ENCODE measurements at places on chromosomes 13 and 19. TPM values are rescaled to one million over a fixed set of nuclear protein-coding genes. Genes with fewer than 3 reads are reported as not detected.

The RDH8 gene
- total RNA-seq: not detected

The ATP4B gene
- total RNA-seq: not detected

The PLK5 gene
- not detected for total RNA-seq

The MYO9B gene
- total RNA-seq: 187 TPM

The PEG3 gene
- 0.80 TPM for total RNA-seq

The PEAK3 gene
- total RNA-seq: not detected

The PNMA8B gene
- 0.80 TPM for total RNA-seq

The OSCAR gene
- 0.27 TPM for total RNA-seq

The WDR88 gene
- not detected for total RNA-seq

DNA sequence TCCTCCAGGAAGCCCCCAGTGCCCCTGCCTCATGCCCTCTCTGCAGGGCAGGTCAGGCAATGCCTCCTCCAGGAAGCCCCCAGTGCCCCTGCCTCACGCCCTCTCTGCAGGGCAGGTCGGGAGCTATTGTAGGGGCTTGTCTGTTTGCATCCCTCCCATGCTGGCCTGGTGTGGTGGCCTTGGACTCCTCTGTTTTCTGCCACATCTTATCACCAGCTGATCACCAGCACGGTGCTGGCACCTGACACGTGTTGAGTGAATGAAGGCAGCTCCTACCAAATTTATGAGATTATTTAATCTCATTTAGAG is 51.5 kb upstream of the C13orf46 start:
- peak overlapping the region; percentile 52 for H3K27ac ChIP-seq
- no peaks in the 10 kb centered on the region for H3K36me3 ChIP-seq
- H3K4me1 ChIP-seq: peaks cover 22% of the 10 kb centered on the region
- DNase-seq: no peak
- no peaks in the 10 kb centered on the region for H3K27me3 ChIP-seq
- H3K4me3 ChIP-seq: no peak overlapping the region

GRCh38 chr19:58170860-58171259 is 12.0 kb upstream of the ZNF274 start:
- no peak for DNase-seq
- H3K36me3 ChIP-seq: no peaks in the 10 kb centered on the region

GRCh38 chr13:106681997-106682396 is 114.1 kb upstream of the ARGLU1 start:
- H3K4me1 ChIP-seq: no peaks in the 10 kb centered on the region
- DNase-seq: no peak
- no peak overlapping the region for H3K27ac ChIP-seq
- no peaks in the 10 kb centered on the region for H3K27me3 ChIP-seq

DNA sequence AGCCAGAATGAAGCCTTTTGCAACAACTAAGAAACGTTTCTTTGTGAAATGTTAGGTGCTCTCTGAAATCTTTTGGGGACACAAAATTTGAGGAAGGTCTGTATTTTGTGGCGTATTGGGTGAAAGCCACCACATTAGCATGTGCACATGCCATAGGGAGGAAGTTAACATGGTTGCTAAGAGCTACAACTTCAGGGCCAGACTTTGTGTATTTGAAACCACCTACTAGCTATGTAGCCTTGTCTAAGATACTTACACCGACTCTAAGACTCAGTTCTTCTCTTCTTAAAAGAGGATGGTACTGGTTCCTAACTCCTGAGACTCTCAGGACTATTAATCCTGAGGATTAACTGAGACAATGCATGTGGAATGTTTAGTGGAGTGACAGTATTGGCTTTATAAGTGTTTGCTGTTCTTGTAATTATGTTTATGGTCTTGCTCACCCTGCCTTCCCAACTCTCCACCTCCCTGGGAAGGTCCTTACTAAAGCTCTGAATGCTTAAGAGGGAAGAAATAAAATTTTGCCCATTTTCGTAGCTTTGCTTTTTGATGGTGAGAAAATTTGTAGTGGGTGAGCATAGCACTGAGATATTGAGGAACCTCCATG is 15.5 kb downstream of the SERP2 start:
- H3K36me3 ChIP-seq: no peaks in the 10 kb centered on the region
- H3K27ac ChIP-seq: no peak overlapping the region
- no peaks in the 10 kb centered on the region for H3K27me3 ChIP-seq
- H3K4me3 ChIP-seq: no peak overlapping the region
- DNase-seq: no peak

DNA sequence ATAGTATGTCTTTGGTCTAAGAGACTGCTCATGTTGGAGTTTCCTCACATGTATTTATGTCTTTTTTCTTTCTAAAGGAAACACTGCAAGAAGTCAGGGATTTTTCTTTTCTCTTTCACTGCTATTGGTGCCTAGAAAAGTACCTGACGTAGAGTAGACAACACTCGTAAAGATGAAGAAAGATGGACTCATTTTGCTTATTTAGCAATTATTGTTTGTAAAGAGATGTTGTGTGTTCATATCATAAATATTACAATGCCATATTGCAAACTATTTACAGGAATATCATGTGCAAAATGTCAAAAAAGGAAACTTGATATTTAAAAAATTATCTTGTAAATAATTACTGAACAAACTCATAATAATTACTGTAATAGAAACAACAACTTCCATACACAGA is 2711.5 kb upstream of the PCDH20 start:
- no peaks in the 10 kb centered on the region for H3K4me1 ChIP-seq
- no peak overlapping the region for H3K27ac ChIP-seq
- H3K27me3 ChIP-seq: no peaks in the 10 kb centered on the region
- DNase-seq: no peak
- no peak overlapping the region for H3K4me3 ChIP-seq

DNA sequence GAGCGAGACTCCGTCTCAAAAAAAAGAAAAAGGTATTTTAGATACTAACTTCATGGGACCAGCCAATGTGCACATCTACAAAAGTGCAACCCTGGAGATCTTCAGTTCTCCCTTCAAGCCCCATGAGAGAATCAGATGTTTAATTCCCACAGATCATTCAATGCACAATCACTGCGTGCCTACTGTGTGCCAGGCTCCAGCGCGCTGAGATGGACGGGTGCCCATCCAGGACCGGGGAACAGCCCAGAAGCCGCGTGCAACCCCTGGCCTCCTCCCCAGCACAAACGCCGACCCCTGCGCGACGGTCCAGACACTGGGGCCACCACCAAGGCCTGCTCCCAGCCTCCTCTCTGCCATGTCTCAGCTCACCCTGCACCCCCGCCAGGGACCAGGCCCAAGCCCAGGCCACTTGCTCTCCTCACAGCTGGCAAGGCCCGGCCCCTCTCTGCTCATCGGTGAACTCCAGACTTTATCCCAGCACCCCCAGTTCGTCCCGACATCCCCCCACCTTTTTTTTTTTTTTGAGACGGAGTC is 5.3 kb downstream of the BTBD2 start:
- H3K27me3 ChIP-seq: no peaks in the 10 kb centered on the region
- H3K4me3 ChIP-seq: no peak overlapping the region
- no peak overlapping the region for H3K27ac ChIP-seq

GRCh38 chr13:46377554-46377953 is 9.5 kb downstream of the RUBCNL start:
- no peaks in the 10 kb centered on the region for H3K36me3 ChIP-seq
- DNase-seq: no peak
- H3K4me3 ChIP-seq: no peak overlapping the region
- H3K4me1 ChIP-seq: peaks cover 26% of the 10 kb centered on the region
- H3K27me3 ChIP-seq: no peaks in the 10 kb centered on the region
- H3K27ac ChIP-seq: peak overlapping the region; percentile 78

- no peaks in the 10 kb centered on the region for H3K27me3 ChIP-seq
- no peaks in the 10 kb centered on the region for H3K36me3 ChIP-seq
- DNase-seq: no peak
- no peak overlapping the region for H3K4me3 ChIP-seq
These were observed 195.5 kb downstream of the RGCC start for GRCh38 chr13:41652735-41653361.

- peaks cover 18% of the 10 kb centered on the region for H3K4me1 ChIP-seq
- no peaks in the 10 kb centered on the region for H3K27me3 ChIP-seq
These were observed 1.1 kb downstream of the ARL11 start for GRCh38 chr13:49629196-49629938.

- no peaks in the 10 kb centered on the region for H3K36me3 ChIP-seq
- no peak overlapping the region for H3K4me3 ChIP-seq
- peak; percentile 67 for DNase-seq
- H3K27ac ChIP-seq: no peak overlapping the region
These were observed 29.1 kb downstream of the PAK4 start for GRCh38 chr19:39154629-39155100.

GRCh38 chr19:12995596-12996405 is 526 bp downstream of the NFIX start:
- peak overlapping the region; percentile 88 for H3K27ac ChIP-seq
- no peaks in the 10 kb centered on the region for H3K27me3 ChIP-seq
- H3K4me3 ChIP-seq: peak overlapping the region; percentile 68
- DNase-seq: no peak
- H3K36me3 ChIP-seq: no peaks in the 10 kb centered on the region

DNA sequence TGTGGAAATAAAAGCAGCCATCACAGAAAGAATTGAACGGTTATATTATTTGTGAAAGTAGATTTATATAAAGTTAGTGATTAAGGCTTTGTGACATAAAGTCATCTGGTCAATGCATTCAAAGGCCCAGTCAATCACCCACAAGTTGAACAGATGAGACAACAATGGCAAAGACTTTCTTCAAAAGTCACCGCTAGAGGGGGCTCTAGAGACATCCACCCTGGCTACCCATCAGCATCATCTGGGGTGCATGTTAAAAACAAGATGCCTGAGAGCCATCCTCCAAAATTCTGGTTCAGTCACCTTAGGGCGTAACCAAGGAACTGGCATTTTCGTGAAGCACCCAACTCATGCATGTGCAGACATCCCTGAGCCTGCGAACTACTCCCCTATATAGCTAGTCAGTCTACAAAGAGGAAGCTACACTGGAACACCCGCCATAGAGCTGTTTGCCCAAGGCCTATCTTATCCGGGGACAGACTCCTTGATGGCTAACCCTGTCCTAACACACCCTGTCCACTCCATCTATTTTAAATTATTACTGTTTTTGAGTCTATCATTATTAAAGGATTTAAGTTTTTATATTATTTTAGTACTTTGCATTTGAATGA is 970.5 kb downstream of the UQCRFS1 start:
- H3K4me3 ChIP-seq: no peak overlapping the region
- H3K4me1 ChIP-seq: no peaks in the 10 kb centered on the region
- no peaks in the 10 kb centered on the region for H3K27me3 ChIP-seq

- H3K4me3 ChIP-seq: no peak overlapping the region
- no peaks in the 10 kb centered on the region for H3K36me3 ChIP-seq
- no peak overlapping the region for H3K27ac ChIP-seq
These were observed 53.9 kb upstream of the GAS6 start for GRCh38 chr13:113917594-113918371.

GRCh38 chr13:111278258-111278657 is 42.2 kb upstream of the TEX29 start:
- H3K27me3 ChIP-seq: no peaks in the 10 kb centered on the region
- H3K27ac ChIP-seq: no peak overlapping the region
- no peak for DNase-seq
- peaks cover 20% of the 10 kb centered on the region for H3K4me1 ChIP-seq

DNA sequence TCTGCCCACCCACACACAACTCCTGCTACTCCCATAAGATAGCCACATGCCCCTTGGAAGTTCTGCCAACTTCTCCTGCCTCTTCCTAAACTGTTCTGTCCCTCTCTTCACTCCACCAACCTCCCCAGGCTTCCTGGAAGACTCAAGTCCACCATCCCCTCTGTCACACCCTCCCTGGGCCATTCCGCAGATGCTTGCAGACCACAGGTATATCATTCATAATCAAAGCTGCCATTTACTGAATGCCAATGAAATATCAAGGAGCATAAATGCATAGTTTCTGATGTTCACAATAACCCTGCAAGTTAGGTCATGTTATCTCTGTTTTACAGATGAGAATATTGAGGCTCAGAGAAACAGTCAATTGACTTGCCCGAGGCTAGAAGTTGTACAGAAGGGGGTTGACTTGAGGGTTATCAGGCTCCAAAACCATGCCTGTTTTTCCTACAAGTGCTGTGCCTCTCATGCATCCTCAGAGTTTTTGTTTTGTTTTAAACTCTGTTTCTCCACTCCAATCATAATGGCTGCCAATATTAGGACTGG is 135.6 kb downstream of the SLC7A1 start:
- no peak overlapping the region for H3K27ac ChIP-seq
- H3K4me3 ChIP-seq: no peak overlapping the region
- H3K27me3 ChIP-seq: no peaks in the 10 kb centered on the region
- no peak for DNase-seq
- no peaks in the 10 kb centered on the region for H3K36me3 ChIP-seq

GRCh38 chr19:55483706-55484592 is 1.0 kb upstream of the NAT14 start:
- DNase-seq: no peak
- no peak overlapping the region for H3K4me3 ChIP-seq
- peak overlapping the region; percentile 94 for H3K27ac ChIP-seq
- H3K4me1 ChIP-seq: peaks cover 36% of the 10 kb centered on the region
- H3K36me3 ChIP-seq: no peaks in the 10 kb centered on the region

- H3K36me3 ChIP-seq: no peaks in the 10 kb centered on the region
- H3K4me1 ChIP-seq: no peaks in the 10 kb centered on the region
- no peaks in the 10 kb centered on the region for H3K27me3 ChIP-seq
- no peak overlapping the region for H3K4me3 ChIP-seq
- no peak overlapping the region for H3K27ac ChIP-seq
These were observed 7.9 kb upstream of the MAB21L1 start for GRCh38 chr13:35484384-35484783.

DNA sequence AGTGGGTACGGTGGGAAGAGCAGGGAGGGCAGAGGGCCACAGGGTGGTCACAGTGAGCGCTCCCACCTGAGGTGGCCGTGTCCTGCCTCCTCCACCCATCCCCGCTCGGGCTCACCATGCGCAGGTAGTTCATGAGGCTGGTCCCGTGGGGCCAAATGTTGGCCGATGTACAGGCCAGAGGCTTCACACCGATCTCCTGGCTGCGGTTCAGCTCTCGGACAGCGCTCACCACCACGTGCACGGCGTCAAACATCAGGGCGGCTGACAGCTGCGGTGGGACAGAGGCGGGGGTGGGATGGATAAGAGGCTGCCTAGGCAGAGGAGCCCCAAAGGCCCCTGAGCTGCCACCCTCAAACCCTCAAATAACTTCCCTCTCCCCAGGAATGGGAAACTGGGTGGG is 15.8 kb downstream of the GRIK5 start:
- no peaks in the 10 kb centered on the region for H3K4me1 ChIP-seq
- H3K4me3 ChIP-seq: no peak overlapping the region

- H3K27me3 ChIP-seq: peaks cover 10% of the 10 kb centered on the region
- DNase-seq: no peak
- H3K4me1 ChIP-seq: no peaks in the 10 kb centered on the region
- H3K4me3 ChIP-seq: no peak overlapping the region
These were observed 301.2 kb downstream of the ZNF536 start for GRCh38 chr19:30673336-30673735.

- H3K4me3 ChIP-seq: peak within 1 kb of the TSS; percentile 20
- peaks cover 36% of the 10 kb centered on the region for H3K4me1 ChIP-seq
- no peak for DNase-seq
- no peaks in the 10 kb centered on the region for H3K36me3 ChIP-seq
These were observed at the start of gene ZIC5 for GRCh38 chr13:99971576-99972189. Gene ZIC5, minus strand, starts transcription at chr13:99971767. Its CDS starts 164 bp downstream, at chr13:99971603.

DNA sequence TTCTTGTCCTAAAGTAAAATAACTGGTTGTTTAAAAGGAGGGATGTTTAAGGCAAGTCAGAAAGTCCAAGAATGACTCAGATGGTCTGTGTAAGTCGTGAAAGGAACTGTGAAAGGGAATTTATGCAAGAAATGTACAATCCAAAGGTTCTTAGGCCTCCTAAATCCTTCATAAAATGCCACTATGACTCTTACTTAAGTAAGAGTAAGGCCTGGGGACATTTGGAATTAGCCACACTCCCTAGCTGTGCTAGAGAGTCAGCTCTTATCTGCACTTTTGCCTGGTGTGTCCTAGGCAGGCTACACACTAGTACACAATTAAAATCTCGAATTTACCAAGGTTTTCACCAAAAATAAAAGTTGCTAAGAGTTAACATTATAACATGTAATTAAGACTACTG is 686.9 kb downstream of the UQCRFS1 start:
- H3K27ac ChIP-seq: no peak overlapping the region
- no peak overlapping the region for H3K4me3 ChIP-seq
- no peaks in the 10 kb centered on the region for H3K36me3 ChIP-seq
- H3K27me3 ChIP-seq: no peaks in the 10 kb centered on the region
- no peaks in the 10 kb centered on the region for H3K4me1 ChIP-seq
- no peak for DNase-seq
